ENCODE measurements at places on chromosomes 4 and X.

- no peak for DNase-seq
Observed at GRCh38 chrX:87571964-87572363, 54.4 kb downstream of the KLHL4 start.

GRCh38 chr4:158176776-158177175 is 4.0 kb upstream of the GASK1B start:
- DNase-seq: no peak

GRCh38 chr4:158724637-158725036 is 1.4 kb upstream of the PPID start:
- DNase-seq: no peak

GRCh38 chr4:89438102-89438831 is 130.7 kb upstream of the GPRIN3 start:
- peak; percentile 71 for DNase-seq

GRCh38 chrX:69278031-69278687 is 112.9 kb upstream of the PJA1 start:
- DNase-seq: no peak

GRCh38 chr4:124000233-124000632 is 603.6 kb downstream of the SPRY1 start:
- DNase-seq: no peak

DNA sequence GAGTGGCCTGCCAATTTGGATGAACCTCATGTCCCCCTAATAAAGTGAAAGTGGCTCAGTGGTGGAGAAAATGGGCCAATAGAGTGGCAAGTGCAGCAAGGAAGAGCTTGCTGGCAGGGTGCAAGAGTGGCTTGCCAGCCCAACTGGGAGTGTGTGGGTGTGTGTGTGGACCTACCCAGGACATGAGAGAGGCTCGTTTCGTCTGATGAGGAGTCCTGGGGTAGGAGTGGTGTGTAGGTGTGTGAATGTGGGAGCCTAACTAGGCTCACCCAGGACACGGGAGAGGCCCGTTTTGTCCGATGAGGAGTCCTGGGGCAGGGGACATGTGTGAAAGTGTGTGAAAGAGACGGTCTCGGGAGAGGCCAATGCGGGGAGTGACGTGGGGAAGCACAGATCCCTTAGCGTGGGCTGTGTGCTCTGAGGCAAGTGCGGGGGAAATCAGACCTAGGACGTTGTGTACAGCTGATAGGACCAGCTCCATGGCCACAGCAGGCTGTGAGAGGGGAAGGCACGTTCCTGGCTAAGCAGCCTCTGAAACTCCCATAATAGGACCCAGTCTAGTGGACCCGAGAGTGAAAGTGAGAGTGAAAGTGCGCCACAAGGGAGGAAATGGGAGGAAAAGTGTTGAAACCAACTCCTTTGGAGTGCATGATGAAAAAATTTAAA is 5.3 kb downstream of the GAGE10 start:
- DNase-seq: peak; percentile 41

DNA sequence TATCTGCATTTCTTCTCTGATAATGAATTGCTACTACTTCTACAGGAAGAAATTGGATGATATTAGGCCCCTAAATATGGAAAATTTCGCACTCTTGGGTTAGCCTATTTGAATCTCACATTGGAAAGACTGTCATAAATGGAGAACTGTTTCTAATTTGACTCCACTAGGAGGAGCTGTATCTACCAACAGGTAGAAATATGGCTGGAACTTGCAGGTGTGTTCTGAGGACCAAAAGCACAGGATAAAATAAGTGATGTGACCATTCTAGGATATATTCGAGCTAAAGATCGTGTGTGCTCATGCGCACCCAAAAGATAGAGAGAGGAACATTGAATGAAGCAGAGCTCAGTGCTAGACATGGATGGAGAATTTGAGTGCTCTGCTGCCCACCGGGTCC is 4.8 kb upstream of the NKAP start:
- DNase-seq: no peak

- no peak for DNase-seq
Observed at GRCh38 chrX:37627602-37628001, 56.1 kb downstream of the LANCL3 start.

DNA sequence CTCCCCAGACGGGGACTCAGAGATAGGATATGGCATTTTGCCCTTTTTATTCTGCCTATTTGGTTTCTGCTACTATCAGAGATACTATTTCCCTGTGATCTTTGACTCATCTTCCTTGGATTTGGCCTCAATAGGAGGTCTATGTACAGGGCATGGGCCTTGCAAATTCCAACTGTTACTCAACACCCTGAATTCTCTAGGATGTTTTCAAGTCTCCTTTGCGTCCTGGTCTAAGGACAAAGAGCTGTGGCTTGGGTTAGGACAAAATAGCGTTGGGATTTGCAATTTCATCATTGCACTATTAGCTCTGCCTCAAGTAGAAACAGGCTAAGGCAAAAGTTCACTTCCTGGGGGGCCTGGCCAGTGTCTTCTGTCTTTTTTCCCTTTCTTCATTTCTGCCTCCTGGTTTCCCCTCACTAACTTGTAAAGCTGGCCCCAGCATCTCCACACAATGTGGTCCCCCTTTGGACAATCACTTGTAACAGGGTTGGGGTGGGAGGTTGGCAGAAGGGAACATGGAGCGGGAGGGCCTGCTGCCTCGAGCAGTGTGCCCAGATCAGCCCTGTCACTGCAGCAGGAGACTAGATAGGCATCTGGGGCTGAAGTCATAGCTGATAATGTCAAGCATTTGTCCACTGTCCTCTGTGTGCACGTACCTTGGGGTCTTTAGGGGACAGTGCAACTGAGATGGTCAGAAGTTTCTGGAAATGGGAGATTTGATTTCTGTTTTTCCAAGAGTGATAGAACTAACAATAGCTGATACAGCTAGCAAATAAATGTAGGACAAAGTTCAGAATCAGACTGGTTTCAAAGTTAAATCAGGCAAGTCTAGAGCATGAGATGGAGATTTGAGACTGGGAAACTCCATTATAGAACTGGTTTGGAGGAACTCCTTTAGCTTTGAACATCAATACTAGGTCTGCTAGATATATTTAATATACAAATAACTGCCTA is 25.8 kb upstream of the STBD1 start:
- DNase-seq: no peak

DNA sequence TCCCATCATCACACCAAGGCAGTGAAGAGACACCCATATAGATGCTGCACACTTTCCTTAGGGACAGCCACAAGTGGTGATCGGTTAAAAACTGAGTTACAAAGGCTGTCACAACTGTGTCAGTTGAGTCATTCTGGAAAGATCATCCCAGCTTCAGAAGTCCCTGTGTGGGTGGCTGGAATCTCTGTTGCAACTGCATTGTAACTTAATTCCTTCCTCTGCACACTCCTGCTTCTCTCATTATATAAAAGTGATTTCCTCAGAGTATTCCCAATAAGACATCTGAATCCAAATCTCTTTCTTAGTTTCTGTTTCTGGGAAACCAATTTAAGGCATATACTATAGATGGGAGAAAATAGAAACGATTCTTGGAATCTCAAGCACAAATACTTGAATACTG is 88.1 kb downstream of the FSTL5 start:
- DNase-seq: no peak

DNA sequence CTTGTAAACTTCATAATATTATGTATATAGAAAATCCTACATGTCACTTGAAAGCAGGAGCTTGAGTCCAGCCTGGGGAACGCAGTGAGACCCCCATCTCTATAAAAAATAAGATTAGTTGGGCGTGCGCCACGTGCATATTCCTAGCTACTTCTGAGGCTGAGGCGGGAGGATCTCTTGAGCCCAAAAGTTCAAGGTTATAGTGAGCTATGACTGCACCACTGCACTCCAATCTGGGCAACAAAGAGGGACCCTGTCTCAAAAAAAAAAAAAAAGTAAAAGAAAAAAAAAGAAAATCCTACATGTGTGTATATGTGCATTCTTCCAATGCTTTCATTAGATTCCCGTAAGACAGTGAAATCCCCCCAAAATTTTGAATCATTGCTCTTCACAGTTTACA is 1.7 kb downstream of the SEC31A start:
- no peak for DNase-seq

- no peak for DNase-seq
Observed at GRCh38 chrX:15790769-15791290, 546 bp downstream of the ZRSR2 start.

DNA sequence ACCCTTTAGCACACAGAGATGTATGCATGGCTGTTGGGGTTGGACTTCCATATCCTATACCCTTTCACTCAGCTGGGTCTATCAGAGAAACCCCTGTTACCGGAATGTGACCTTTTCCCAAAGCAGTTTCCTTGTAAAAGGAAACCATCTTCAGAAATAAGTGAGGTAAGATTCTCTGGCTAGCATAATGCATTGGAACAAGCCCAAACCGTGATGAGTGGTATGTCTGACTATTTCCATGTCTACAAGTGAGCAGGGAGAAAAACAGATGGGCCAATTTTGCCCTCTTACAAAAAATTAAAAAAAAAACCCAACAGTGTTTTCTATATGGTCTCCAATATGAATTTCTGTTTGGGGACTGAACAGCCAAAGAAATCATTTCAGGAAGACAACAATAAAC is 283.9 kb downstream of the SMARCA1 start:
- DNase-seq: no peak

GRCh38 chr4:90025248-90025647 is 101.9 kb upstream of the CCSER1 start:
- no peak for DNase-seq

- no peak for DNase-seq
Observed at GRCh38 chr4:140691369-140691768, 64.8 kb downstream of the TBC1D9 start.

DNA sequence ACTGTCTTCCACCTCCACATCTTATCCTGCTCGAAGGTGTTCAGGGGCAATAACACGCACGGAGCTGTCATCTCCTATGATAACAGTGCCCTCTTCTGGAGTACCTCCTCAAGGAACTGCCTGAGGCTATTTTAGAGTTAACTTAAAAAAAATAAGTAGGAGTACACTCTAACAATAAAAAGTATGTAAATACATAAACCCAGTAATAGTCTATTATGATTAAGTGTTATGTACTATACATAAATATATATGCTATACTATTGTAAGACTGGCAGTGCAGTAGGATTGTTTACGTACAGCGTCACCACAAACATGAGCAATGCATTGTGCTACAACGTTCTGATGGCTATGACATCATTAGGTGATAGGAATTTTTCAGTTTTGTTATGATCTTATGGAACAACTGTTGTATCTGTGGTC is 34.5 kb upstream of the TLR2 start:
- no peak for DNase-seq

- DNase-seq: peak; percentile 40
Observed at GRCh38 chr4:924107-925096, 7.7 kb downstream of the GAK start.

DNA sequence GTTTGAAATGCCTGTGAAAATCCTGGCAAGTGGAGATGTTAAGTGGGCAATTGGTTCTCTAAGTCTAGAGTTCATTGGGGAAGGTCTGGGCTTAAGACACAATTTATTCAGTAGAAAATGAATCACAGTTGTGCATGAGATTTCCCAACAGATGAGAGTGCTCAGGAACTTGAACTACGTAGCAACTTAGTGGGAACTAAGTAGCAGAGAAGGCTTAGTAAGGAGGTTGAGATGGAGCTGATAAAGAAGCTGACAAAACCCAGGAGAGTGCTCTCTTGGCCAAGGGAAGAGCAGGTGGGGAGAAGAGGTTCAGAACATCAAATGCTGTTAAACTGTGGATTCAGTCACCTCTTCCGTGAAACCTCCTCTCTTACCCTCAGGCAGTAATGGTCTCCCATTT is 33.0 kb downstream of the AFF1 start:
- no peak for DNase-seq

- DNase-seq: peak; percentile 89
Observed at GRCh38 chr4:77156912-77157858, at the start of gene CCNG2. TSS of gene CCNG2 (plus strand) at chr4:77157207. CDS start at chr4:77158533, 1,326 bp downstream.

DNA sequence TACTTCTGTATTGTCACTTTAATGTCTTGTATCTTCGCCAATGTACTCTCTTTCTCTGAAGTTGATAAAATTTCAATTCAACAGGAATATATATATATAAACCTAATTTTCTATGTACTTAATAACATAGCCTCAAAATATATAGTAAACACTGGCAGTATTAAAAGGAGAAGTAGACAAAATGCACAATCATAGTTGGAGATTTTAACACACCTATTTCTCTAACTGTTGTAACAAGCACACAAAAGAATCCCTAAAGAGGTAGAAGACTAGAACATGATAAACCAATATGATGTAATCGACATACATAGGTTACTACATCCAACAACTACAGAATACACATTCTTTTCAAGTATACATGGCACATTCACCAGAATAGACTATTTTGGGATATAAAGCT is 65.5 kb downstream of the ZNF81 start:
- no peak for DNase-seq

GRCh38 chrX:153590961-153591956 is 7.7 kb downstream of the CCNQ start:
- DNase-seq: no peak

GRCh38 chrX:141314441-141314840 is 72.1 kb upstream of the SPANXC start:
- DNase-seq: no peak

GRCh38 chr4:174211622-174212044 is 71.8 kb downstream of the FBXO8 start:
- no peak for DNase-seq

Measured in CD4-positive, alpha-beta T cell treated with Interleukin-12 subunit alpha and Interleukin-12 subunit beta, for 1 hour (primary cell).